Kidney epithelial cell (primary cell): ENCODE measurements at places on chromosomes 1 and 21. TPM values are rescaled to one million over a fixed set of nuclear protein-coding genes. Genes with fewer than 3 reads are reported as not detected.
A peak's percentile ranks its signal among the peaks of the same experiment; 100 is the strongest.

DNA sequence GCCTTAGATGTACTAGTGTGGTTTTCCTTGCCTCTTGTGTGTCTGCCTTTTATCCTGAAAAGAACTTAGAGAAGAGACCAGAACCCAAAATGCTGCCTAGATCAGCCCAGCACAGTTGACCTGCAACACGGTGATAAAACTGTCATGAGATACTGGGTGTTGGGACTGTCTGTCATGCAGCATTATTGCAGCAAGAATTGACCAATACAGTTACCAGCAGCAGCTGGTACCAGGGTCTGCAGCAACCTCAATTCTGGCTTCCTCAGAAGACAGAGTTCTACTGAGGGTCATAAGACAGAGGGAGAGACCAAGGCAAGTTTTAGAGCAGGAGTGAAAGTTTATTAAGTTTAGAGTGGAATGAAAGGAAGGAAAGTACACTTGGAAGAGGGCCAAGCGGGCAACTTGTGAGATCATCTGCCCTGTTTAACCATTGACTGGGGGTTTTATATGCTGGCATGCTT is 182.0 kb downstream of the DYRK1A start:
- DNase-seq: no peak

- no peak for DNase-seq
Observed at GRCh38 chr1:78949227-78949626, 57.3 kb downstream of the ADGRL4 start.

DNA sequence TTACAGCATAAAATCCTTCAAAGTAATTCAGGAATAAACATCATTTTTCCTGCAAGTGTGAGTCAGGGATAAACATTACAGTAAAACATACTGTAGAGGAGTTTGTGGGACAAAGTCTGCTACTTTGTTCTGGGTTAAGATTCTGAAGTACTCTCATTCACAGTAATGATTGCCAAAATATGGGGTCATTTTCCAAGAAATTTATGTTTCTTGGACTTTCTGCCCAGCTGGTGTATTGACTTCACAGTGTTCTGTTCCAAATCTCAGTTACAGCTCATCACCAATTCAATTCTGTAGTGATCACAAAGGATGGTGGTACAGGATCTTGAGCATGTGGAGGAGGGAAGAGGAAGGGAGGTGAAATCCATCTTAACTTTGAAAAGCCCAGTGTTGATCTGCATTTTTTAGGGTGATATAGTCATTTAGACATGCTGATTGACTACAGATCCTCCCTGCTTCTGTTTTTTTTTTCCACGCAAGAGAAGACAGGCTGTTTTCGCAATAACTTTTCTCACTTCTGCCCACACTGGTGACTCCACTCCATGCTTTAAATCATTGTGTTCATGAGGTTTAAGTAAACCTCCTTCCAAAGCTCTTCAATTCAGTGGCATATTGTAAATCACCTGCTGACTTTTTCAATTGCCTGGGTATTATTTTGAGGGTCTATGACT is 60.4 kb upstream of the C1orf53 start:
- peak; percentile 7 for DNase-seq

DNA sequence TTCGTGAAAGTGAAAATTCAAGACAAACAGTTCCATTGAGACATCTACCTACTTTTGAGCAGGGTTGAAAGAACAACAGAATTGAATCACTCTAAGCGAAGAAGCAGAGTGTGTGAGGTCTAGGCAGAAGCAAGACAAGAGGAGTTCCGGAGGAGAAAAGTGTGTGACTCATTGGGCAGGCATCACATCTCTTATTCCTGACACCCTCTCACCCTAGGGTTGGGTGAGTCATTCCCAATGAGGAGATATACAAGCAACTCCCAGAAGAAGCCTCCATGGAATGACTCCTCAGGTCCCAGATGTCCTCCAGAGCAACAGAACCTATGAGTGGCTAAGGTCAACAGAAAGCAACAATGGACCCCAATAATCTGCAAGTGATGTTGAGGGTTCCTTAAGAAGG is 138.1 kb downstream of the TPR start:
- peak; percentile 78 for DNase-seq

DNA sequence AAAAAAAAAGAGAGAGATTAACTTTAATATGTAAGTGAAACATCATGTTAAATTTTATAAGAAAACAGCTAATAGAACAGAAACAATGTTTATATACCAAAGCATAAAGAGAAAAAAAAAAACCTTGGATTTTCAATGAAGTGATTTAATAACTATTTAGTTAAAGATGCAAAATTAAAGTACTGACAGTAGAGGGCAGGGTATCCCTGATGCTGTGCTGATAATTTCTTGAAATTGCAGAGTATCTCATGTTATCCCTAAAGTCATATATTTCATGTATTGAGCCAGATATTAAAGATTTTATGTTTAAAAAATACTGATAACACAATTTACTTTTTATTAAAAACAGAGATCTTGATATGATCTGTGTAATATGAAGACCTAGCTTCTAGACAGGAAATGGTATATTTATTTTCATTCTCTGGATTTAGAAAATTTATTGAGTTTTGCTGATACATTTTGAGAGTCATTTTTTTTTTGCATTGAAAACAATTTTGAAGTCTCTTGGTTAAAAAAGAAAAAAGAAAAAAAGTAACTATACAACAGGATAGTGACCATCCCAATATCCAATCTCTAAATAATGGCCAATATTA is 273.2 kb downstream of the USP25 start:
- DNase-seq: no peak

DNA sequence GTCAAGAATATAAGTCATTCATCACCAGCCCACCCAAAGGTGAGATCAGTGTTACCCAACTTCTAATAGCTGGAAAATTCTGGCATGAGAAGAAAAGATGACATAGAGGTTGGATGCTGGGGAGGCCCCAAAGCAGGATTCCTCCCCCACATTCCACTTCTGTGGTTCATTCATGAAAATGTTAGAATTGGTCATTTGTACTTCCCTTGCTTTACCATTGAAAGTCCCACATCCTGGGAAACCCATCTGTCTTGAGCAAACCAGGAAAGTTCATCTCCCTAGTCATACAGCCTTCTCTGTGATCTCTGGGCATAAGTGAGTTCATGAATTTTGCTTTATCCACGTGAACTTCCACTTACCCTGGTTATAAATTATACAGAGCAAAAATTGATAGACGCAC is 66.8 kb downstream of the SERINC2 start:
- no peak for DNase-seq

GRCh38 chr1:230186003-230186863 is 119.2 kb downstream of the GALNT2 start:
- peak; percentile 39 for DNase-seq

- DNase-seq: no peak
Observed at GRCh38 chr1:13818926-13819325, 118.9 kb downstream of the PRDM2 start.

- DNase-seq: no peak
Observed at GRCh38 chr1:97041026-97041425, 319.4 kb downstream of the PTBP2 start.

Gene PLEKHM2
- total RNA-seq: 52.1 and 73.3 TPM in 2 replicates

GRCh38 chr21:22585558-22585957 is 1587.3 kb downstream of the NCAM2 start:
- no peak for DNase-seq

DNA sequence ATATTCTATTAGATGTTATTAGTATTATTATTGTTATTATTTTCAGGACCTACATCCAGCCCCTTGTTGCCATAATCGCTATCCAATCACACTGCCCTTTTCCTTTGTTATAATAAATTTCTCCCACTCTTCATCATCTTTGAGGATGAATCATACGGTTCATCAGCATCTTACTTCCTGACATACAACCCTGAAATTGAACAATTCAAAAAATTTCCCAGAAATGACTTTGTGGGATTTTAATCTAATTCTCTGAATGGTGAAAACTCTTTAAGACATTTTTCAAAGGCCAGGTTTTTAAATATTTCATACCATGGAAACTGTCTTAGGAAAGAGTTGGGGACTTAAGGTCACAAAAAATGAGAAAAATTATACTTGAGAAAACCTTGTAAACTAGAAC is 353.5 kb downstream of the ST6GALNAC3 start:
- DNase-seq: no peak

GRCh38 chr1:27961646-27962221 is 2.0 kb downstream of the XKR8 start:
- no peak for DNase-seq

- DNase-seq: no peak
Observed at GRCh38 chr1:153542956-153543711, 2.4 kb upstream of the S100A5 start.

GRCh38 chr1:116911188-116911553 is 1.5 kb downstream of the PTGFRN start:
- no peak for DNase-seq

- DNase-seq: no peak
Observed at GRCh38 chr1:118716775-118717174, 271.4 kb downstream of the TBX15 start.

- no peak for DNase-seq
Observed at GRCh38 chr1:85201340-85202091, 700 bp upstream of the SYDE2 start.

DNA sequence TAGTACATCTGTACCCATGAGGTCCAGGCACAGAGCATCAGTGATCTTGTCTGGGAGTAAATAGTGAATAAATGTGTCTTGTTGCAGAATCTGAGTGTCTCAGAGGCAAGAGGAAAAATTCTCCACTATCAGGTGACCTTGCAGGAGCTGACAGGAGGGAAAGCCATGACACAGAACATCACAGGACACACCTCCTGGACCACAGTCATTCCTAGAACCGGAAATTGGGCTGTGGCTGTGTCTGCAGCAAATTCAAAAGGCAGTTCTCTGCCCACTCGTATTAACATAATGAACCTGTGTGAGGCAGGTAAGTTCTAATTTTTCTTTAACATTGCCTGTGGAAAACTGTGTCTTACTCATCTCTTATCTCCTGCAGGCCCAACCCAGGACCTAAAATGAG is 43.1 kb downstream of the IL12RB2 start:
- DNase-seq: no peak

DNA sequence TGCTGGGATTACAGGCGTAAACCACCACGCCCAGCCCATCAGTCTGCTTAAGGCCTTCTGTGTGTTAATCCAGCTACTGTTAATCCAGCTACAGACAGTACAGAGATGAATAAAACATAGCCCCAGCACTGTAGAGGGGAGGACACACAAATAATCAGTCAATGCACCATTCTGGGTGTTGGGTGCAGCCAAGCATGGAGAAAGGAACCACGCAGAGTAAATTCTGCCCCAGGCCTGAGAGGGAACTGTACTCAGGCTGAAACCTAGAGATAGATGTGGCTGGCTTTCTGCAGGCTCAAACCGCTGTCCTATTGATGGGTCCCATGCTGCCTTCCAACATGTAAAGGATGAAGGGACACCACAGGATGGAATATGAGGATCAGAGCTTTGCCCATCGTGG is 136.8 kb upstream of the IGSF21 start:
- DNase-seq: no peak

- DNase-seq: no peak
Observed at GRCh38 chr1:7399514-7400125, 371.5 kb upstream of the VAMP3 start.

GRCh38 chr1:216535059-216535458 is 111.8 kb upstream of the USH2A start:
- DNase-seq: no peak

- no peak for DNase-seq
Observed at GRCh38 chr1:234199476-234200127, 173.7 kb upstream of the COA6 start.

DNA sequence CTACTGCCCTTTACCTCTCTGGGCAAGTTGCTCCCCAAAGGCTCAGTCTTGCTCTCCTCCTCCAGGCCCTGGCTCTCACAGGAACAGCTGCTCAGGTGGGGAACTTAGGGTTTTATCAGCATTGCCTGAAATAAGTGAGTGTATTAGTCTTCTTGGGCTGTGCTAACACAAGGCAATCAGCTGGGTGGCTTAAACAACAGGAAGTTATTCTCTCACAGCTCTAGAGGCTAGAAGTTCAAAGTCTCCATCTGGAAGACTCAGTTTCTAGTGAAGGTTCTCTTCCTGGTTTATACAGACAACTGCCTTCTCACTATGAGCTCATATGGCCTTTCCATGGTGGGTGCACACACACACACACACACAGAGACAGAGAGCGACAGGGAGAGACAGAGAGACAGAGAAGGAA is 2.8 kb upstream of the CD1C start:
- DNase-seq: no peak
